ENCODE measurements at places on chromosomes 3 and 15. TPM values are rescaled to one million over a fixed set of nuclear protein-coding genes. Genes with fewer than 3 reads are reported as not detected.

- DNase-seq, result no peak
These were observed 46.8 kb downstream of the ITGA11 start for GRCh38 chr15:68385240-68385561.

DNA sequence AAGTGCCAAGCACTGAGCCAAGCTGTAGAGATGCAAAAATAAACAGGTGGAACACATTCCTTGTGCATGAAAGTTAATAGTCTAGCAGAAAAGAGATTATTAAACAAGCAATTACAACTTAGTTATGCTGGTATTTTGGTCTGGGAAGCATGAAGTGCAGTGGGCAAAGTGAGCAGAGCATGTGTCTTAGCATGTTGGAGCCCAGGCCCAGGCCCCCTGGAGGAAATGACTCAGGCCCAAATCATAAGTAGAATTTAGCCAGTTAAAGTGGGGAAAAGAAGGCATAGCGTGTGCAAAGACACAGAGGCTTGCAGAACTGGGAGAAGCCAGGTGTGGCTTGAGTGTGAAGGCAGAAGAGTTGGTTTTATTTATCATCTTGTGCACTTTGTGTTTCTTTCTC, 163.8 kb upstream of the ATP11B start:
- DNase-seq, result no peak

DNA sequence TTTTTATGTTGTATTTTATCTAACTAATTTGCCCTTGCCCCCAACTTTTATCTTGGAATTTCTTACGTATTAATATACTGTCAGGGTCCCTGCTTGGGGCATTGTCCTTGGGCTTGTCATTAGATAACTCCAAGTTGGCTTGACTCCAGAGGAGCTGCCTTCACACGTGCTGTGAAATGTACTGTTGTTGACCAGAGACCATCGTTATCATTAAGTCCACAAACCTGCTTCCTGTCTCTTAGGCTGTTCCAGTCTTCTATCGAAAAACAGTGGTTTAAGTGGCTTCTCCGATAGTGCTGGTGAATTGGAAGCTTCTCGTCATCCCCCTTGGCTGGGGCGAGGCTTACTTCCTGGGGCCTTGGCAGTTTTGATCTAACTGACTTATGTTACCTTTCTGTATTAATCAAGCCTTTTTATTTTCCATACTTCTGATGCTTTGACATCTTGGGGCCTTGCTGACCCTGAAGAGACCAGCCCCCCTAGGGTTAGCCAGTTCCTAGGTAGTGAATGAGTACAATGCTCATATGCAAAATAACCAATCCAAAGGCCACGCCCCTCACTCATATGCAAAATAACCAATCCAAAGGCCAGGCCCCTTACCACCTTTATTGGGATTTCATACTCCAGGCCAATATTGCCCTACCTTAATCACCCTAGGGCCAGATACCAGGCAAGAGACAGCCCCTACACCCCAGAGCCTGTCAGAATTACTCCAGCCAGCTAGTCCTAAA, 164.5 kb downstream of the IGF1R start:
- DNase-seq, result no peak

Gene RARRES1
- total RNA-seq, result not detected

GRCh38 chr3:14861031-14861430, 42.3 kb downstream of the FGD5 start:
- no peak for DNase-seq

Gene TERB2
- total RNA-seq, result not detected

GRCh38 chr3:13782501-13782900, 97.4 kb downstream of the WNT7A start:
- no peak for DNase-seq

GRCh38 chr3:16229681-16230080, 35.1 kb downstream of the DPH3 start:
- DNase-seq, result no peak

Gene GOLGA6B
- not detected for total RNA-seq

GRCh38 chr3:177878957-177879356, 657.3 kb upstream of the KCNMB2 start:
- DNase-seq, result no peak

GRCh38 chr3:68771681-68772080, 160.7 kb downstream of the TAFA4 start:
- DNase-seq, result no peak

- no peak for DNase-seq
These were observed 71.0 kb downstream of the ZMAT3 start for GRCh38 chr3:179000659-179001058.

Gene TLR9
- total RNA-seq, result 1.6 TPM

DNA sequence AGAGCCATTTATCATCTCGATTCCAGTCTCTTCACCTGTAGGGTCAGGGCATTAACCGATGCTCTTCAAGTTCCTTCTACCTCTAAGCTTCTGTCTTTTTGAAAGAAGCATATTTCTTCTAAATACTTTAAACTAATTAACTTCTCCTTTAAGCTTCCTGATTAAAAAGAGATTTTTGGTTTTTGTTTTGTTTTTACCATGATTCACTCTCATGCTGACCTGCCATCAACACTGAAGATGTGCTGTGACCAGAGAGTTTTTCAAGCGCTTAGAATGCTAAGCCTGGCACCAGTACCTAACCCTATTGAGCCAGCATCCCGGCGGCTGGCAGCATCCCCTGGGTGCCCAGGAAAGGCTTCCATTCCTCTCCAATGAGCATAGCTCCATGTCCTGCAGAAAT, 89.3 kb downstream of the FOXP1 start:
- DNase-seq, result no peak

Gene NT5DC2
- 28.7 TPM for total RNA-seq

Gene C15orf61
- total RNA-seq, result 5.5 TPM

Gene SLC9C1
- not detected for total RNA-seq

Gene GOLGA6A
- total RNA-seq, result not detected

DNA sequence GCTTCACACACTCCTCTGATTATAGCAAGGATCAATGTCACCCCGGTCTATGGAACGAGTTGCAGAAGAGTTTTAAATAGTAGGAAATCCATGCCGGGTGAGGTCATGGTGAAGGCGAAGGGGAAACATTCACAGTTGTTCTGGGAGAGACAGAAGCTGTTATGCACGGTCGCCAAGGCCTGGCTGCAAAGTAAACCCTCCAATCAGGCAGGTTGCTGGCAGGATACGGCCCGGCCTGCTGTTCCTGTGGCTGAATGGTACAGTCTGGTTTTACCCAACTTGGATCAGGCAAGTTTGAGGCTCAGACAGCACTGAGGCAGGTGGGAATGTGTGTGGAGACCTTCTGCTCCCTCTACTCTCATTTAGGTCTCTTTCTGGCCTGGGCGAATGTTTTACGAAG, 45.3 kb upstream of the ATP2B2 start:
- DNase-seq, result no peak

Gene GOLGA8Q
- total RNA-seq, result 13.1 TPM

DNA sequence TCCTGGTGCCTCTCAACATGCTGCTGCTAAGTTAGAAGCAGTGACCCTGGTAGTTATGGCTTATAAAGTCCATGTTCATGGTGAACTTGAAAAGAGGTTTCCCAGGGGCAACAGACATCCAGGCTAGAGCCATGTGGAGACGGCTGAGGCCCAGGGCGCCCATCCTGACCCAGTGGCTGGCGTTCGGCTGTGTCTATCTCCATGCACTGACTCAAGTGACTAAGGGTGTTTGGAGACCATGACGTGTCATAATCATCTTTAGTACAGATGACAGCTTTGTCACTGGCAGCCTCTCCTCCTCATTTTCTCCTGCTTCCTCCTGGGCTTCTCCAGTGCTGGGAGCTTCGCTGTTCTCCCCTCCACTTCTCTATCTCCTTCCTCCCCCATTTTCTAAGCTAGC, 287.4 kb upstream of the LYSMD4 start:
- no peak for DNase-seq

Gene ZMAT3
- 21.1 TPM for total RNA-seq

- DNase-seq, result no peak
These were observed 81.5 kb downstream of the TJP1 start for GRCh38 chr15:29740692-29741311.

Gene ZWILCH
- 28.7 TPM for total RNA-seq

- DNase-seq, result no peak
These were observed 191.7 kb upstream of the TPM1 start for GRCh38 chr15:62850791-62851291.

Gene IQCB1
- total RNA-seq, result 29.5 TPM

Gene FEZF2
- total RNA-seq, result not detected

Gene SAMD7
- total RNA-seq, result not detected

DNA sequence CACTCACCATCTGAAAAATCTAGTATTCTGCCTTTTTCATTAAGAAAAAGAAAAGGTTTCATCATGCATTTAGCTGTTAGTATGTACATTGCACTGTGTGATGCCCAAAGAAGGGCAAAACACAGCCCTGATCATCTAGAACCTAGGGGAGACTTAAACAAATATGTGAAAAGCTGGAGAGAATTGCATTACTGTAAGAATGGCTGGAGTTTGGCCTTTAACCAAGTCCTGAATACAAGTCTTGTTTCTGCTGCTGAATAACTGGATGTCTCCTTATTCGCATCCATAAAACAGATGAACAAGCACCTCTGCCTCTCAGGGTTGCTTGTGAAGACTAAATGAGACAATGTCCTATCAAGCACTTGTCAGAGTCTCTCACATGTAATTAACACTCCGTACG, 233.4 kb upstream of the LRTM1 start:
- no peak for DNase-seq

Gene LZTFL1
- total RNA-seq, result 8.4 TPM

DNA sequence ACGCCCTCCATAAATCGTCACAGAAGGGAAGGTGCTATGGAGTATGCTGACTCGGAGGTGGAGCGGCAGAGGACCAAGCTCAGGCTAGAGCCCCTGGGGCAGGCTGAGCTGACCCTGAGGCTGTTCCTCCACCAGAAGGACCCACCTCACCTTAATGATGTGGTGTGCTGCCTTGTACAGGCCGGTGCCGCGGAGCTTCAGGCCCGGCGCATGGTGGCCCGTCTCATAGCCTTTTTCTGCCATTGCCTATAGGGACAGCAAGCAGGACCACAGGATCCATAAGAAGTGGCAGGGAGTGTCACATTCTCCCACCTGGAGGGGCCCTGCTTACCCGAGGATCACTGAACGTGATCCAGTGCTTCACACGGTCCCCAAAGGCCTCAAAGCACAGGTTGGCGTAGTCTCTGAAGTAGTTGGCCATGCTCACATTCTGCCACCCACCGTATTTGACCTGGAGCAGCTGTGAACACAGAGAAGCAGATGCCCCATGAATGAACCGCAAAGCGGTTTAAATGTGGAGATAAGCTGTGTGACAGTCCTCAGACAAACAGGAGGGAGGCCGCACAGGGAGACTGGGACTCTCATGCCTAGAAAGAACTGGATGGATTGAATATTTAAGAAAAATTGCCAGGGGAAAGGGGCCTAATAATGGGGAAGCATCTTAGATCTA, 4.8 kb downstream of the LCTL start:
- no peak for DNase-seq

DNA sequence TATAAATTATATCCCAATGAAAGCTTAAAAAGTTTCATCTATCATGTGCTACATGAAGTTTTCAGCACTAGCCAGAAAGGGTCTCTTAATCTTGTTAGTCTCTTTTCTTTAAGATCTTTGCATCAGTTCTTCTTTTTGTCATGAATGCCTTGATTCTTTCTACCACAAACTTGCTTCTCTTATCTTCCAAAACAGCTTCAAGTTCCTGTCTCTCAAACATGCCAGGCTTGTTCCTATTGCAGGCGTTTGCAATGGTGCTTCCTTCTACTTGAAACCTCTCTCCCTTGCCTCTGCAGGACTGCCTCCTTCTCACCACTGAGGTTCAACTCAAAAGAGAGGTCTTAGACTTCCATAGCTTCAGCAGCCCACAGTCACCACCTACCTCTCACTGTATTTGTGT, 104.3 kb upstream of the FRMD4B start:
- no peak for DNase-seq

Gene ECE2
- not detected for total RNA-seq

- DNase-seq, result no peak
These were observed 475.4 kb downstream of the AGBL1 start for GRCh38 chr15:86555098-86555497.

Gene GOLGA6L9
- 4.7 TPM for total RNA-seq

Gene CLRN1
- total RNA-seq, result not detected

Gene ARHGEF26
- total RNA-seq, result not detected

DNA sequence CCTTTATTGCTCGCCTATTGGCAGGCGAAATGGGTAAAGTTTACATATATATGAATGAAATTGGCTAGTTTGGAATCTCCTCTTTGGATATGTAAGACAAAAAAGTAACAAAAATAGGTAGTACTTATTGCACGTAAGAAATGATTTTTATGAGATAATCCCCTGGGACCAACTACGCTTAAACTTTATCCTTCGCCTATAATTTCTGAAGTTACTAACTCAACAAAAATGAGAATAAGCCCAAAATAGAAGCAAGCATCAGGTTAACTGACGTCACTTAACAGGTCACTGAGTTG, 438 bp upstream of the SLC49A4 start:
- DNase-seq, result no peak

GRCh38 chr3:188272481-188273372, 118.8 kb downstream of the LPP start:
- no peak for DNase-seq

Gene CLDN16
- total RNA-seq, result not detected

DNA sequence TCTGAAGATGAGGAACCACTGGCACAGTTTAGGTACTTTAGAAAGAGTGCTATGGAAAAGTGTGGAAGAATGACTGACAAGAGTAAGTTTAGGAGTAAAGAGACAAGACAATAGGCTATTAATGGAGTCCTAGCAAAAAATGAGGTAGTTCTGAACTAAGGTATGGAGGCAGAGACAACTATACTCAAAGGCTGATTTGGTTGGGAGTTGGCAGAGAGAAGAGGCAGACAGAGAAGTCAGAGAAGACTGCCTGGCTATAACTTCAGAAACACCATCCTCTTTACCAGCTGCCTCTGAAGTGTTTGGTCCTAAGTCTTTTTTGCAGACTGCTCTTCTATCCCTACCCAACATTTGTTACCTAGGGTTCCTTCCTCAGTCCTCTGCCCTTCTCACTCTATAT, 19.2 kb downstream of the DYNC1LI1 start:
- no peak for DNase-seq

- DNase-seq, result no peak
These were observed 17.9 kb upstream of the ADIPOQ start for GRCh38 chr3:186824430-186825139.

Data from activated naive CD8-positive, alpha-beta T cell treated with anti-CD3 and anti-CD28 coated beads, Interleukin-2, amount 10 ng/mL, durations not matched to agents 7 days and 5 days (primary cell).